ENCODE measurements at places on chromosomes 2 and 18. TPM values are rescaled to one million over a fixed set of nuclear protein-coding genes. Genes with fewer than 3 reads are reported as not detected.
A peak's percentile ranks its signal among the peaks of the same experiment; 100 is the strongest.

DNA sequence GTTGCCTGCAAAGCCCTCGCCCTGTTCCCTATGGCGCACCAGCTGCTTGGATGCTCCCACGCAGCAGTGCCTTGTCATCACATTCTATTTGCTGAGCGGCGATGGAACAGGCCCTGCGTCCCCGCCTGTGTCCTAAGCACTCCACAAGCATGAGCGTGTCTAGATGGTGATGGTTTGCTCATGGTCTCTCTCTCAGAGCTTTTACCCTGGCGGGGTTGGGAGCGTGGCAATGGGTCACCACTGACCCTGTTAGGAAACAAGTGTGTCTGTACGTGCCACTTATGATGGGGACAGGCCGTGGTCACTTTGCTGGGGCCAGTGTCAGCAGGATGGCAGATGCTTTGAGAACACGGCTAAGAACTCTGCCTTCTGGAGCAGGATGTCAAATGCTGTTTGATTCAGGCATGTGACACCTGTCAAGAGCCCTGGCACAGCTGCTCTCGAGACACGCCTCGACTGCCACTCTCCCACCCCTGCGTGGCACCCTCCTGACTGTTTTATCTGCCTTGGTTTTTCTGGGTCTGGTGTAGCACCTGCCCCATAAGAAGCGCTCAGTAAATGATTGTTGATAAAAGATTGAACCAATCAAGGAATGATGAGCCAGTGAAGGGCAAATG lies 44.2 kb downstream of the RRM2 start:
- H3K27ac ChIP-seq, result no peak overlapping the region
- H3K4me1 ChIP-seq, result no peaks in the 10 kb centered on the region
- H3K36me3 ChIP-seq, result no peaks in the 10 kb centered on the region

ASB18 gene
- total RNA-seq, result not detected

GRCh38 chr2:220442012-220442411 lies 814.6 kb downstream of the SLC4A3 start:
- DNase-seq, result no peak
- H3K4me3 ChIP-seq, result no peak overlapping the region
- no peaks in the 10 kb centered on the region for H3K36me3 ChIP-seq
- H3K27ac ChIP-seq, result no peak overlapping the region
- no peaks in the 10 kb centered on the region for H3K27me3 ChIP-seq

- peak overlapping the region; percentile 80 for H3K4me3 ChIP-seq
- peaks cover 18% of the 10 kb centered on the region for H3K4me1 ChIP-seq
- DNase-seq, result peak; percentile 56
- no peaks in the 10 kb centered on the region for H3K27me3 ChIP-seq
- H3K36me3 ChIP-seq, result peaks cover 10% of the 10 kb centered on the region
- peak overlapping the region; percentile 88 for H3K27ac ChIP-seq
These were observed 2.8 kb downstream of the CNDP2 start for GRCh38 chr18:74498712-74499627.

PROM2 gene
- total RNA-seq, result not detected

DNA sequence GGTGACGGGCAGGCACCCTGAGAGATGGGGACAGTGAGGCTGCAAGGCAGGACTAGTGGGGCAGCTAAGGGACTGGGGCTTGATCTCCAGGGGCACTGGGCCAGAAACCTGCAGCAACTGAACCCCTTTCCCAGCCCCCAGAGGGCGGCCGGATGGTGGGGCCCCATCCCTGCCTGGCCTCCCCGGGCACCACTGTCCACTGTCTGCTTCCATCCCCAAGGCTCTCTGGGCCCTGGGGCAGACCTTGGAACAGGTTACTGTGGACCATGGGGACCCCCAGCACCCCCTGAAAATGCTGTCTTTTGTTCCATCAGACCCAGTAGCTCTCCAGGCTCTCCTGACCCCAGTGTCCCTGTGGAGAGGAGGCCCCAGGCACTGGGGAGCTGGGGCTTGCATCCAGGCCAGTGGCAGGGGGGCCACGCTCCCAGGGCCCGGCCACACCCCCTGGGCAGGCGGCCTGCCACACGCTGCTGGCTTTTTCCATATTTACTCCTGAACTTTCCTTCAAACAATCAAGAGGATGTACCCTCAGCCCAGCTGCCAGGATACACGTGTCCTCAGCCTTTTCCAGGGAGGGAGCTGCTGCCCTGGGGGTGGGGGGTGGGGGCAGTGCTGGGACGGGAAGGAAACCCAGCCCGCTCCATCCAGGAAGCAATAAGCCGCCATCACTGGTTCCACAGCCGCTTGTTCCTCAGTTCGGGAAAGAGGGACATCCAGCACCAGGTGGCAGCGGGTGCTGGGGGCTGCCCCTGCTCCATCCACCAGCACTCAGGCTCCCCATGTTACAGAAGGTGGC lies 102.3 kb upstream of the ODC1 start:
- DNase-seq, result no peak
- H3K27me3 ChIP-seq, result 0 out of 2 replicates have a peak, but pooled peaks cover 2% of the 10 kb centered on the region
- H3K4me3 ChIP-seq, result no peak overlapping the region
- H3K27ac ChIP-seq, result no peak overlapping the region
- no peaks in the 10 kb centered on the region for H3K36me3 ChIP-seq

- no peak for DNase-seq
- no peak overlapping the region for H3K4me3 ChIP-seq
- H3K27ac ChIP-seq, result no peak overlapping the region
- no peaks in the 10 kb centered on the region for H3K4me1 ChIP-seq
- H3K27me3 ChIP-seq, result no peaks in the 10 kb centered on the region
These were observed 266.8 kb downstream of the NDUFA10 start for GRCh38 chr2:239758279-239758877.

VAMP8 gene
- 135 TPM for total RNA-seq
